GM13976 (cell line): ENCODE measurements at places on chromosomes 7 and 10.

DNA sequence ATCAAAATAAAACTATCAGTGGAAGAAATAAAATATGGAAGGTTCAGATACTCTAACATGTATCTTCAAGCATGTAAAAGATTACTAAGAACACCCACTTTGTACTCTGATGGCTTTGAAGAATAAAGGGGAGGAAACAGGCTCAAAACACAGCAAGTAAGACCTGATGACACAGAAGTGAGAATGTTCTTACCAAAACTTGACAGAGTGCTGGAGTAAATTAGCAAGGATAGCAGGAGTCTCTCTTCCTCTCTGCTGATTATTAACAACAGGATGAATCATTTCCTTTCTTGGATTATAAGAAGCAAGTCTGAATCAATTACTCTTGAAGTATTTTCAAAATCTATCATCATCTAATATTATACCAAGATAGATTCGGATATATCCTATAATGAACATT lies 47.5 kb downstream of the GLI3 start:
- no peak for DNase-seq

- DNase-seq, result no peak
Observed at GRCh38 chr7:73447121-73447733, 13.6 kb downstream of the FZD9 start.

- no peak for DNase-seq
Observed at GRCh38 chr7:47153058-47153457, 428.9 kb downstream of the TNS3 start.

- DNase-seq, result no peak
Observed at GRCh38 chr10:47038881-47039561, 127.8 kb downstream of the PTPN20 start.

GRCh38 chr7:46220066-46220630 lies 299.1 kb upstream of the IGFBP3 start:
- DNase-seq, result no peak

DNA sequence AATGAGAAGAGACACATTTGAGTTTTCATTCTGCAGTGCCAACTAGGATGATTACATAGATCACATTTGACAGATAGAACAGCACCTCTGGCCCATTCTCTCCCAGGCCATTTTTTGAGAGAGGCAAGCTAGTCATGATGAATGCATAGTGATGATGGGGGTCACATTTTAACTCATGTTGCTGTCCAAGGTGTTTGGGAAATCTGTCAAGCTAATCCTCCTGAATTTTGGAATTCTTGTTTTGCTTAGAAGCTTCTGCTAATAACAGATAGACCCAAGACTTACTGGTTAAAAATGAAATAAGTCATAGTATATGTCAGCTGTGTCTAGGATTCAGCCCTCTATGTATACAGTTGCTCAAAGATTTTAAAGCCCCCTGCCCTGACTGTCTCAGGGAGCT lies 101.0 kb downstream of the PTPN20 start:
- no peak for DNase-seq

- no peak for DNase-seq
Observed at GRCh38 chr7:26160896-26161295, 8.9 kb downstream of the NFE2L3 start.

- DNase-seq, result no peak
Observed at GRCh38 chr7:157467496-157468212, 130.8 kb downstream of the DNAJB6 start.
